Stimulated activated CD8-positive, alpha-beta memory T cell treated with anti-CD3 and anti-CD28 coated beads, Interleukin-15, amount 100 ng/mL, for 24 hours (primary cell): ENCODE measurements at places on chromosomes 7 and 10.

DNA sequence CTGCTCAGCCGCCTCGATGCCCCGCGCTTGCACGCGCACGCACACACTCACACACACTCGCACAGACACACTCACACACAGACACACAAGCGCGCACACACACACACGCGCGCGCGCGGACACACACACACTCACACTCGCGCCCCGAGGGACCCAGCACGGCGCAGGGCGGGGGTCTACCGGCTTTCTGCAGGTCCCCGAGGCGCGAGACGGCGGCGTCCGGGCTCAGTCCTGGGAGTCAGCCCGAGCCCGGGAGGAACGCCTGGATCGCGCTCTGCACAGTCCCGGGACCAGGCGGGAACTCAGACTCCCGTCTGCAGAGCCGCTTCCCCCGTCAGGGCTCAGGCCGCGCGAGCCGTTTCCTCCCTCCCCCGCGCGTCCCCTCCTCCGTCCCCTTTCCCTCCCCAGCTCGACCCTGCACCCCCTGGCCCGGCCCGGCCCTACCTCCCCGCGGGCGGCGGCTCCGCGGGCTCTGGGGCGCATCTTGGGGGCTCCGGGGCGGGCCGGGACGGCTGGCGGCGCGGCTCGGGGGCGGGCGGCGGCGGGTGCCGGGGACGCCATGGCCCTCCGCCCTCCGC lies 464 bp downstream of the DENND2A start:
- no peak for DNase-seq

- DNase-seq: no peak
Measured at GRCh38 chr7:130897515-130898419, 163.8 kb upstream of the KLF14 start.

GRCh38 chr10:52232561-52233350 lies 81.3 kb upstream of the DKK1 start:
- DNase-seq: no peak

GRCh38 chr10:61404751-61405150 lies 48.4 kb downstream of the TMEM26 start:
- DNase-seq: no peak

- DNase-seq: no peak
Measured at GRCh38 chr10:24519950-24520349, 203.7 kb downstream of the ARHGAP21 start.

- DNase-seq: no peak
Measured at GRCh38 chr7:1259621-1260243, 27.1 kb downstream of the UNCX start.

- no peak for DNase-seq
Measured at GRCh38 chr10:23253780-23254179, 61.7 kb downstream of the PTF1A start.

GRCh38 chr7:18408461-18408860 lies 87.1 kb upstream of the HDAC9 start:
- DNase-seq: no peak

DNA sequence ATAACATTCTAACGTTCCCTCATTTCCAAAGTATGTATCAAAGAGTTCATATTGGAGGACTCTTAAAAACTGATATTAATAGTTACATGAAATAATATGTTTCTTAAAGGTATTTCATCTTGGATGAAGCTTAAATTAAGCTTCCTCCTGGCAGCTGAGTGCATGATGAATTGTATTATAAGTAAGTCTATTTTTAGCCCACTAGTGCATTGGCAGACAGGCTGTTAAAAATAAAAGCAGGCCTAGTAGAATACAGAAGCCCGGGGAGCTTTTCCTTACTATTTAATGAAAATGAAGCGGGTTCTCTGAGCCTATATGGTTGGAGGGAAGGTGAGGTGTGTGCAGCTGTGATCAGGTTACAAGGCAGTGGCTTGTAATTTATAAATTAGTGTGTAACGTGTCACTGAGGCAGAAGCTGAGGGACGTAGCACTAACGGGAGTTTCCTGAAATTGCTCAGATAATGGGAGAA lies 130.7 kb upstream of the KMT2E start:
- DNase-seq: no peak

DNA sequence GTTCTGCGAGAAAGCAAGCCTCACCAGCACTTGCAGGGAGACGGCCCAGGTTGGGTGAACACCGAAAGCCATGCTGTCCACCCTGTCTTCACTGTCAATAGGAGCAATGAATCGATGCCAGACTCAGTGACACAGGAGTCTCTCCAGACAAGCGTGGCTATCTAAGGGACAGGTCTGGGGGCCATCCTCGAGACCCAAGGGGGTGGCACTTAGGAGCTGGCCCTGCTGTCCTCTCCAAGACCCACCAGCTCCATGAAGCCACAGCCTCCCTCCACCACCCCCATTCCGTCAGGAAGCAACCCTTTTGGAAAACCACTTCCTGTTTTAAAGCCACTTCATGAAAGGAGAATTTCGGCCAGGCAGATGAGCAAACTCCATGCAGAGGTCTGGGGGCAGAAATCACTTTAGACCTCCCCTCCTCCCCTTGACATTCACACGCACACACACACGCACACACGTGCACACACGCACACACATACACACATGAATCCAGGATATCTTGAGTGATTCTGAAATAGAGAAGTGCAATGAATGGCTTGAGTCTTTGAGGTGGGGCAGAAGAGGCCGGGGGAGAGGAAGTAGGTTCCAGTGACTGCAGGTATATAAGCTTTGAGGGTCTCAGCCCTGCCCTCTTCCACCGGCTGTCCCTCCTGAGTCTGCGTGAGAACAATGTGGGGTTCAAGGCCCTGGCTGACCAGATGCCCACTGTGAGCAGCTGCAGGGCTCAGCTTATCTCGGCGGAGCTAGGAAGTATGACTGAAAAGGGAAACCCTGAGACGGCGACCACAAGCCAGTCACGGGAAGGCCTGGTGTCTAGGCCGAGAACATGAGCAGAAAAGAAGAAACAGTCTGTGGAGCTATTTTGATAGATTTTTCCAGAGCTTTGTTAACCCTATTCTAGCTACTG lies 25.0 kb downstream of the RGS10 start:
- DNase-seq: no peak

DNA sequence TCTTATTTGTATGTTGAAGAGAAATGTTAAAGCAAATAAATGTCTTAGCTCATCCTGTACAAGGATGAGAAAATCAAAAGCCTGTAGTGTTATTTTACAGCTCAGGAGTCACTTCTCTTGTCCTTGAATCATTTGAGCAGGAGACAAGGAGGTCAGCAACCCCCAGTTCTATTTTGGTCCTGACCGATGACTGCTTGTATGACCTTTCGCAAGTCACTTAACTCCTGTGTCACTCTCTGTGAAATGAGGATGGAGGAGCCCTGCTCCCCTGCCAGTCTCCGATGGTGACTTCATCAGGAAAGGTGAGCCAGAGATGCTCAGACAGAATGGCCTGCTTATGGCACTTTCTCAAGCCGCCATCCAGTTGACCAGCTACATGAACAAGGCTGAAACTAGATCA lies 101.0 kb downstream of the CELF2 start:
- no peak for DNase-seq

GRCh38 chr7:150975536-150976319 lies 2.4 kb downstream of the KCNH2 start:
- no peak for DNase-seq

DNA sequence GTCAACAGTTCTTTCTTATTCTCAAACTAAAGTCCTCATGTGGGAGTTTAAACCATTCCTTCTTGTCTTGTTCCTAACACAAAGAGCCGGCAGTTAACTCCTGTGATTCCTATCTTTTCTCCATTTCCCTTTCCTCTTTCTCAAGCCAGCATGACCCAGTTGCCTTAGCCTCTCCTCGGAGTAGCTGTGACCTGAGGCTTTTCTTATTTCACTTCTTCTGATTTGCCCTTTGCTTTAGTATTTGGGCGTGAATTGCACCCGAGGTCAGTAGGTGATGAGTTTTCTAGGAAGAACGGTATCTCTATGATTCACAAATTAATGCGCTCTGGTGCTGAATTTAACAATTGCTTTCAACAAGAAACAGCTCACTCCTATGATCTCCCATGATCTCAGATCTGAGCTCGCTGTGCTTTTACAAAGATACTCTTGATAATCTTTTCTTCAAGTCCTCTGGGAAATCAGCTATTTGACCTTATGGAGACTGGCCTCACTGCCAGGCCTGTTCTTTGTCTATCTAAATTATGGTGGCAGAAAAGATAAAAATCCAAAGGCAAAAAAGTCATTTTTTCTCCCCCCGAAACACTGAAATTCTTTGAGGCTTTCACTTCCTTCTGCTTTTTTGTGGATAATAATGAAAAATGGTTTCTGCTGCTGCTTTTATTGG lies 184.6 kb downstream of the JCAD start:
- DNase-seq: no peak

DNA sequence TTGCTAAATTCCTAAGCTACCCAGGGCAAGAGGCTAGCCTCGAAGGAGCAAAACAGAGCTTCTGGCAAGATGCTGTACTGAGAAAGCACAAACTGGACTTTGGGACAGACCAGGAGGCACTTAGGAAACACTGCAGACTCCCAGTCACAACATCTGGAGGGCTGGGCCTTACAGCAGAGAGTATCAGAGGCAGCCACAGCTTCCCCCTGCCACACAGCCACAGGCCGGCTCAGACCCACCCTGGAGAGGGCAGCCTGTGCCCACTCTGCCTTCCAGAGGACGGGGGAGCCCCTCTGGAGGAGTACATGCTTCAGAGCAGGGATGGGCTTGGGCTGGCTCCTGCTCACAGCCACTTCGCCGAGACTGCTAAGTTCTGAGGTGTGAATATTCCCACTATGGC lies 17.4 kb downstream of the ESYT2 start:
- DNase-seq: no peak

- DNase-seq: no peak
Measured at GRCh38 chr7:139482662-139483466, 609 bp downstream of the KLRG2 start.

- no peak for DNase-seq
Measured at GRCh38 chr10:3681642-3682554, 103.1 kb downstream of the KLF6 start.

GRCh38 chr10:69061305-69062161 lies 26.4 kb upstream of the SRGN start:
- DNase-seq: no peak

DNA sequence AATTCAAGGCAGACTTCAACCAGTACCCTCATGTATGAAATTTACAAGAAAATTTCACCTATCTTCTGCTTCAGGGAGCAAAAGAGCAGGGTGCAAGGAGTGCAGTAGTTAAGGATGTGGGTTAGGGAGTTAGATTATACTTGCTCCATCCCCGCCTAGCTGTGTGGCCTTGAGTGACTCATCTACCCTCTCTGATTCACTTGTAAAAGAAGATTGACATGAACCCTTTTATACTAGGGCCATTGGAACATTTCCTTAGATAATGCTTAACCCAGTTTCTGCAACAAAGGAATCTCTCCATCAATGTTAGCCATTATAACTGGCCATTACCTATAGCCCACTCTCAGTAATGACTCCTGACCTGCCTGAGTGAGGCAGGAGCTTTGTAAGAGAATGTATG lies 10.2 kb upstream of the HSPA12A start:
- DNase-seq: no peak

DNA sequence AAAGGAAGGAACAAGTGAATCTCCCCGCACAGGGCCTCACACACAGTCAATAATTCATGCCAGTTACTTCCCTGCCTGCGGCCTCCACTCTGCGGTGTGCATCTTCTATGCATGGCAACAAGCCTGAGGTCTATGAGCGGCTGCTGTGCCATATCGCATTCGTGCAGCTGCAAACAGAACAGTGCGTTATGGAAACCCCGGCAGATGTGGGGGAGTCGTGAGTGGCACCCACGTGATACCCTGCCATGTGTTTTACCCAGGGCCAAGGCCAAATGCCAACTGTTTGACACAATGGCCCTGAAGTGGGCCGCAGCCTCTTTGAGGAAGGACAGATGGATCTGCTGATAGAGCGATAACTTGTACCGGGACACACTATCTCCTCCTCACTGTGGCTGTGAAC lies 13.4 kb downstream of the TNS3 start:
- no peak for DNase-seq

DNA sequence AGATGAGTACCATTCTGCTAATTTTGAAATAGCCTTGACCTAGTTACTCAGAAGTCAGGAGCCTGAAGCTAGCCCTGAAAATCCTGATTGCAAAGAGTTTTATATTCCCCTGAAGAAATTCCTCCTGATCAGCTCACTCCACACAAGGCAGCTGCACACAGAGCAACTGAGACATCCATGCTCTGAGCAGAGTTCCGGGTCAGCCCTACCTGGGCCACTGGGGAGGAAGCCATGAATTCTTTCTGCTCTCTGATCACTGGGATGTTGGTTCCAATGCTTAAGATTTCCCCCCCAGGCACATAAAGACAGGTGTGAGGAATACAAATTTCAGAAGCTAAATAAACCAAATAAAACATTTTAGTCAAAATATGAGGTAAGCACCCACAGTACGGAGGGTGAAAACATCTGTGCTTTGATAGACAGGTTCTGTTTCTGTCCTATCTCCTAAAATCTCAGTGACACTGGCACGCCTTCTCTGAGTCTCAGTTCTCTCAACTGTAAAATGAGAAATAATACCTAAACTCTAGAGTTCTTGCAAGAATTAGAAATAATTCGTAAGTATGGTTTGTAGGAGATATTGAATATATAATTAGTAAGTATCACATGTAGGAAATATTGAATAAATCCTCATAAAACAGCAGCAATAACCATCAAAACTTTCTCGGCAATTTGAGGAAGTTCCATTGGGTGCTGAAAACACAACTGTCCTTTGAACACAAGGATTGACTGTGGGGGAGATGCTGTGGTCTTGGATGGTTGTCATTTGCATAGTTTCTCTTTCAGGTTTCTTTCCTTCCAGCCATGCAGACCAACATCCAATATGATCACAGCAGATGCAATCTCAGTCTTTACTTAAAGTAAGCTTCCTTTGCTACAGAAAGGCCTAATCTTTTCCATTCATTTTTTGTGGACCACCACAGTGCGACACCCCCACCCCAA lies 133.0 kb upstream of the TNS3 start:
- no peak for DNase-seq

- DNase-seq: no peak
Measured at GRCh38 chr10:2117641-2118040, 380.3 kb upstream of the ADARB2 start.

- DNase-seq: no peak
Measured at GRCh38 chr7:130901209-130901783, 167.3 kb upstream of the KLF14 start.

DNA sequence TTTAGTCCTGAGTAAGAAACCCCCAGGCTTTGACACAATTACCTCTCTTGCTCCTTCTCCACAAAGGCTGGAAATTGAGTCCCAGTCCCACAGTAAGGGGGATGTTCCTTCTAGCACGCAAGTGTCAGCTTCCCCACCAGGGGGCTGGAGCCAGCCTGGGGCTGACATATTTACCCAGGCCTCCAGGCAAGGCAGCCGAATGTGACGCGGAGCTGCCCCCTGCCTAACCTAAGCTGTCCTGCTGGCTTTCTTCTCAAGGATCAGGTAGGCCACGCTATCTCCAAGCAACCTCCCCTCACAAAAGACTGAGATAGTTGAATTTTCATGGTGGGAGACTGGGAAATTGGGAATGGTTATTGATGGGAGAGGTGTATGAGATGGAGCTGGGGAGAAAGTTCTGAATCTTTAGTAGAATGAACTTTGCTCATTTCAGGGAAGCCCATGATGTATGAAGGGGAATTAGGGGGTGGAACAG lies 19.2 kb upstream of the BMPER start:
- DNase-seq: no peak
